MV-4-11 (cell line): ENCODE measurements at places on chromosomes 6 and 20.

DNA sequence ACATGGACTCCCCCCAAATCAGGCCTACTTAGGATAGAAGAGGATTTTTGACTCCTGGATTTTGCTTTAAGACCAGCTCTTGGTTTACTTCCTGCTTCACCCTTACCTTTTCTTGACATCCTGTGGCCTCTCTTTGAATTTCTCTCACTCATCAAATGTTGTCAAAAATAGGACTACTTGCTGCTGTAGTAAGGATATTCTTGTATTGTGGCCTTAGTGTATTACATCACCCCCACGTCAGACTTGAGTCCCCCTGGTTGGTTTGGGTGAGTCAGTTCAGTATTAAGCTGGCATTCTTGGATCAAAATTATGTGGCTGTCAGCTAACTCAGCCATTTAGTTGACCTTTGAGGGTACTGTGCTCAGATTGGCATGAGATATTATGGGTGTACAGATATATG is 1.1 kb downstream of the TPX2 start:
- DNase-seq, result peak; percentile 27

- no peak for DNase-seq
Measured at GRCh38 chr6:84424956-84425355, 197.5 kb upstream of the CEP162 start.

- peak; percentile 52 for DNase-seq
Measured at GRCh38 chr20:62900052-62900691, 26.1 kb downstream of the DIDO1 start.

GRCh38 chr6:8982668-8983067 is 547.3 kb upstream of the SLC35B3 start:
- DNase-seq, result no peak

DNA sequence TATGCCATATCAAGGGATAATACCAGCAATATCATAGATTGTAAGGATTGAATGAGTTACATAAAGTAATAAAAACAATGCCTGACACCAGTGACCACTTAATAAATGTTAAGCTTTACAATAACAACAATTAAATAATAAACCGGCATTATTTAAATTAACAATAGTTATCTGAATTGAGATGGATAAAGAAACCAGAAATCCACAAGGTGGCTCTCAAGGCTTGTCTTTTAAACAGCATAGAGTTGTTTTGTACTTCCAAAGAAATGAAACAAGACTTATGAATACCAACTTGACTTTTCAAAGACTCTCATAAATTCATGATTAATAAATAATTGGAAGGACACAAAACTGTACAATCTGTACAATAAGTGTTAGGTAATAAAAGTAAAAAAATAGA is 203.1 kb downstream of the ASCC3 start:
- DNase-seq, result no peak

GRCh38 chr6:48626421-48626820 is 515.4 kb upstream of the PTCHD4 start:
- DNase-seq, result no peak
